ENCODE measurements at places on chromosomes 11 and 22. TPM values are rescaled to one million over a fixed set of nuclear protein-coding genes. Genes with fewer than 3 reads are reported as not detected.

DNA sequence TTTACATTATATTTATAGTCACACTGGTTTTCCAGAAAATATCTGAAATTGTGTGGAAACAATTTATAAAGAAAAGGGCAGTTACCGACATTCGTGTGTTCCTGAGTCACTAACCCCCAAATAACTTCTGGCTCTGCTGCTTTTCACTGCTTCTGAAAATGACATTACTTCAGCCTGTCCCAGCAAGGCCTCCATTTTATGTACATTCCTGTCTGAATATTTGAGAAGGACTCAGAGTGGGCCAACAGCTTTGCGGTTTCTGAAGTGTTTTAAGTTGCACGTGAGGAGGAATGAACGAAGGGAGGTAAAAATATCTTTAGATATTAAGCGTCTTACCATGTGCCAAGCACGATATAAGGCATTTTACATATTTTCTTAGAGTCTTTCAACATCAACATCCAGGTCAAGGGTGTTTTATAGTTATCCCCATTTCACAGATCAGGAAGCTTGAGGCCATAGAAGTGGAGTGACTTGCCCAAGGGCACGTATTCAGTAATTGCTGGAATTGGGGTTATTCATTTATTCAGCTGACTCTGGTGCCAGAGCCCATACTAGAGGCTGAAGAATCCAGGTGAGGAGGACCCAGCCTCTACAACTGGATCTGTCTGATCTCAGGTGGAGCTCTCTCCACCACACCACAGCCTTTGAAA is 30.8 kb upstream of the WNT11 start:
- no peak for DNase-seq

- DNase-seq, result peak; percentile 18
Observed at GRCh38 chr11:1287928-1288327, 21.5 kb downstream of the TOLLIP start.

The LRRN4CL gene
- 4.5 TPM for total RNA-seq

GRCh38 chr22:21861851-21862250 is 5.6 kb downstream of the MAPK1 start:
- DNase-seq, result no peak

The MYBPC3 gene
- total RNA-seq, result 2,397 TPM

The SPDYC gene
- total RNA-seq, result not detected

GRCh38 chr11:65425971-65426838 is 3.6 kb downstream of the NEAT1 start:
- no peak for DNase-seq

The PKP3 gene
- total RNA-seq, result 0.32 TPM

GRCh38 chr11:110977661-110978060 is 265.4 kb upstream of the ARHGAP20 start:
- DNase-seq, result no peak

- DNase-seq, result no peak
Observed at GRCh38 chr22:22061085-22062077, 78.8 kb upstream of the TOP3B start.

GRCh38 chr11:47857892-47858543 is 9.9 kb upstream of the NUP160 start:
- no peak for DNase-seq

DNA sequence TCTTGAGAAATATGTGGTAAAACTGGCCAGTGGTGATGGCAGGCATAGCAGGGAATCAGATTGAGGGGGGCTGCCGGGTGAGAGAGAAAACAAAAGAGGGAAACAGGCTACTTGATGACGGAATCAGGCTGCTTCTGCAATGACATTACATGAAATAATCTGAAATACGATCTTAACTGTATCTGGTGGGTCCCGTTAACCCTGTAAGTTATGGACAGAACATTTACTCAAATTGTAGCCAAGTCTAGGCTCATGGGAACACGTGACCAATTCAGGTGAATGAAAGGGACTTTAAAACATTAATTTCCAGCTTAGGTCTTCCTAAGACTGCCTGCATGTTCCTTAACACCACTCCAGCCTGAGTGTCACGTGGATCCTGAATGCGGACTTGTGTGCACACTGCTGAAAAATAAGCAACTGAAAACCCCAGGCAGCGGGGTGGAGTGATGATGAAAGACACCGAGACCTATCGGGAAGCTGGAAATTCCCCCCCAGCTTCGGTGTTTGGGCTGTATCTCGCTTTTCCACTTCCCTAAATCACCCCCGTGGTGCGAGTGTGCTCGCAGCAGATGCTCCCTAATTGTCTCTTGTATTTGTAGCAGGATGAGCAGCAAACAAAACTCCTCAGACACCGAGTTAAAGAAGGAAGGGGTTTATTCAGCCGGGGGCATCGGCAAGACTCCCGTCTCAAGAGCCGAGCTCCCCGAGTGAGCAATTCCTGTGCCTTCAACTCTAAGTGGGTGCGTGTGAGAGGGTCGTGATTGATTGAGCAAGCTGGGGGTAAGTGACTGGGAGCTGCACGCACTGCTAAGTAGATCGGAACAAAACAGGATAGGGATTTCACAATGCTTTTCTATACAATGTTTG is 145.0 kb upstream of the GRK3 start:
- no peak for DNase-seq

- no peak for DNase-seq
Observed at GRCh38 chr11:103893371-103893770, 143.1 kb upstream of the DDI1 start.

GRCh38 chr11:93303689-93304088 is 26.9 kb upstream of the DEUP1 start:
- DNase-seq, result no peak

The LMO1 gene
- total RNA-seq, result 3.6 TPM

DNA sequence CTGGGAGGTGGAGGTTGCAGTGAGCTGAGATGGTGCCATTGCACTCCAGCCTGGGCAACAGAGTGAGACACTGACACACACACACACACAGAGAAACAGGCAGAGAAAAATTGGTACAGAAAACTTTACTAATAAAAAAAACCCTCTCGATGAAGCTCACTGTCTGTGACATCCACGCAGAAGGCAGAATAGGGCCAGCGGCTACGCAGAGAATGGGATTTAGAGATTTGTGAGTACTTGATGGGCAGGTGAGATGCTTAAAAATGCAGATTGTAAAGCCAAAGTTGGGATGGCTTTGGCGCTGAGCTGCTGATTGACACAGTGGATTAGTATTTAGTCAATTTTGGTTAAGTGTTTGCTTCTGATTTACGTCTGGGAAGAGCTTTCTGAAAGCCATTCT is 561.1 kb downstream of the TBC1D22A start:
- DNase-seq, result no peak

DNA sequence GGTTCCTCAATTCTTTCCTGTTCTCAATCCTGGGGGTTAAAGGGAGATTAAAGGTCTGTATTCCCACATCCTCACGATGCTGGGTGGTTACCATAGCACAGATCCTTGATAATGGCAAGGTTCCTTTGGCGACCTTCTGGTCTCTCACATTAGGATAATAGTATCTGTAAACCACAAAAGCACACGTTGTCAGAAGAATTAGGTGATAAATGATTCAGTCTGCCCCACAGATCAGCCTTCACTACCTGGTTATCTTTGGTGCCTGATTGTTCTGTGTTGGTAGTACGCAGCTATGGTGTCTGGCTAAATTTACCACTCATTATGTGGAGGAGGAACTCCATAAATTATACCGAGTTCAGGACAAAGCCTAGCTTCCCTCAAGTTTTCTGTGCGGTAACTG is 78.4 kb downstream of the C2CD3 start:
- no peak for DNase-seq

DNA sequence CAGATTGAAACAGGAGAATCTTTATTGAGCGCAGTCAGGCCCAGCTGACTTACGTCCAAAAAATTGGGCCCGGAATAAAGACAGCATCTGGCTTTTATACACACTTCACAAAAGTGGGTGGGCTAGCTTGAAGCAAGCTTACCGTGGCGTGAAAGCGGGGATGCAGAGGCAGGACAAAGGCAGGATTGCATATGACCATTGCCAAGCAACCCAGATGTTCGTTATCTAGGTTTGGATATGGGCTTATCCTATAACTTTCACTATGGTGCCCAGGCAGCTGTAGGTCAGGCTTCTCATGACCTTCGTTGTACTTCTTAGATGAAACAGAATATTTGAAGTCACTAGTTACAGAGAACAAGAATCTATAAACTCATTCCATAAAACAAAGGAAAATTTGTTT is 1575.6 kb upstream of the RAG2 start:
- no peak for DNase-seq

The FBLN1 gene
- total RNA-seq, result 113 TPM

DNA sequence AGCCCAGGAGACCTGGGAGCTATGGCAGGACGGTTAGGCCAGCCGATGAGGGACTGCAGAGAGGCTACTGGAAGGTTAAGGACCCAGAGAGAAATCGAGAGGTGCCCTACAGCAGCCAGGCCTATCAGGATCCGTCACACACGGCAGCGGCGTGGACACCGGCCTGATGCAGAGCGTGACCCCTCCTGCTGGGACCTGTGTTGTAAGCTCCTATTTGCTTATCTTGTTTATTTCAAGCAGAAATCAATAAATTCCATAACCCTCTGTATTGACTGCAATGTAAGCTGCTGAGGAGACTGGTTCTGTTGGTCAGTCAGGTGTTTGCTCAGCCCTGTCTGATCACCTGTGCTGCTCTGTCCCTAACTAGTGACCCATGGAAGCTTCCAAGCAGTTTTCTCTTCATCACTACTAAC is 39.9 kb downstream of the PPP2R1B start:
- no peak for DNase-seq

- no peak for DNase-seq
Observed at GRCh38 chr11:36994208-36994607, 396.2 kb upstream of the RAG2 start.

DNA sequence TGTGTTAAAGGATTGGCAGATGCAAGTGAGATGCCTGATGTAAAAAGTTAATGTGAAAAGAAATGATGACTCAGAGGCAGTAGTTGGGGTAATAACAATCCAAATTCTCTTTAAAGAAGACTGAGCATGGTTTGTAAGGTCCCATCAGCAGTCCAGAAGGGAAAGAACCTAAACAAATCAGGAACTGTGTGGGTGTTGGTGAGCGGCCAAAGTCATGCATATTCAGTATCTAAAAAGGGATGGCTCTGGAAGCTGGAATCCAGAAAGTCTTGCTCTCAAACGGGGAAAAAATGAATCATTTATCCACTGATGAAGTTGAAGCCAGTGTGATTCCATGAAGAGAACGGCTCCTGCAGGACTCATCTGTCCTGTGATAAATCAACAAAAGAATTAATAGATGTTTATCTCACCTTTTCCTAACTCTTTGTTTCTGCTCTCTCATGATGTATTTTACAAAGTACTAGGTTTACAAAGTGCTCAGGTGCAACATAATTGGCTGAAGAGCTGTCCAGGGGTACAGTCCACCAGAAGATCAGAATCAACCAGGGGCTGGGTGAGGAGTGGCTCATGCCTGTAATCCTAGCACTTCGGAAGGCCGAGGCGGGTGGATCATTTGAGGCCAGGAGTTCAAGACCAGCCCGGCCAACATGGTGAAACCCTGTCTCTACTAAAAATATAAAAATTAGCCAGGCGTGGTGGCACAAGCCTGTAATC is 20.5 kb upstream of the SORL1-AS1 start:
- DNase-seq, result no peak

- no peak for DNase-seq
Observed at GRCh38 chr22:31327806-31328543, 18.2 kb downstream of the PATZ1 start.

The COMT gene
- total RNA-seq, result 104 TPM

DNA sequence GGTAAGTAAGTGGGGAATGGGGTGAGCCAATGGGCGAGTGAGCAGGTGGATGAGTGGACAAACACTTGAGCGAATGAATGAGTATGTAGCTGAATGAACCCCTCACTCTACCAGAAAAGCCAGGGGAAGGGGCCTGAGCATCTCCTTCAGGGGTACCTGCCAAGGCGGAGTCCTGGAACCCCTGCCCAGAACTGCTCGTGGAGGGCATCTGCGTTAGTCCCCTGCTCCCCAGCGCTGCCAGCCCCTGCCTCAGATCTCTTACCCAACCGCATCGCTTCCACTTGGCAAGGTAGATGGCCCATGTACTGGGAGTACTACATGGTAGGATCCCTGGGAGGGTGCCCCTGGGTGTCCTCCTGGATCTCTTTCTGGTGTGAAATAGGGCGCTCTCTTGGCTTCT is 7.4 kb upstream of the ANO1 start:
- no peak for DNase-seq

The KIF18A gene
- total RNA-seq, result 0.08 TPM

- DNase-seq, result no peak
Observed at GRCh38 chr11:100105255-100105981, 581.7 kb upstream of the ARHGAP42 start.

The CHRM1 gene
- not detected for total RNA-seq

Measured in Right ventricle myocardium inferior (tissue), 1 donor.